ENCODE measurements at places on chromosomes 2 and 18.

DNA sequence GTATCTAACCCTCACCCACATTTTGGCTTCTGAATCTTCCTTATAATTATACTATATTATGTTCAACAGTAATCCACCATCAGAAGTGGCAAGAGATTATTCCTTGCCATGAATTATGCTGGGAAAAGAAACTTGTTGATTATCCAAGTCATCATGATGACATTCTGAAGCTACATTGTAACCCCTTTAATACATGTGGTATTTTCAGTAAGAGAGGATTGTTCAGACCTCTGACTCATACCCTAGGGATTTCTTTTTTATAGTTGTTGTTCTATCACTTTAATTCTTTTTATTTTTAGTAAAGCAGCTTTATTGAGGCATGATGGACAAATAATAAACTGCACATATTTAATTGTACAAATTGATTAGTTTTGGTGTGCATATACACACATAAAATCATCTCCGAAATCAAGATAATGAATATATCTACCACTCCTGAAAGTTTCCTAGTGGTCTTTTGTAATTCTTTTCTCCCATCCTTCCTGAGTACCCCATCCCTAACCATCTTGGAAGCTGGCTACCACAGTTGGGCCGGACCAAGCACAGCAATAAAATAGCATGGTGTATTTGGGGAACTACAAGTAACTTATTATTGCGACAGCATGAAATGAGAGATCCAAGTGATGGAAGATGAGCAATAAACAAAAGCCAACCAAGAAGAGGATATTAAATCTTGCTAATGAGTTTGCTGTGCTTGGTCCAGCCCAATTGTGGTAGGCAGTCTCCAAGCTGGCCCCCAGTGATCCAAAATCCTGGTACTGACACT, 159.9 kb downstream of the BARD1 start:
- no peak for DNase-seq

DNA sequence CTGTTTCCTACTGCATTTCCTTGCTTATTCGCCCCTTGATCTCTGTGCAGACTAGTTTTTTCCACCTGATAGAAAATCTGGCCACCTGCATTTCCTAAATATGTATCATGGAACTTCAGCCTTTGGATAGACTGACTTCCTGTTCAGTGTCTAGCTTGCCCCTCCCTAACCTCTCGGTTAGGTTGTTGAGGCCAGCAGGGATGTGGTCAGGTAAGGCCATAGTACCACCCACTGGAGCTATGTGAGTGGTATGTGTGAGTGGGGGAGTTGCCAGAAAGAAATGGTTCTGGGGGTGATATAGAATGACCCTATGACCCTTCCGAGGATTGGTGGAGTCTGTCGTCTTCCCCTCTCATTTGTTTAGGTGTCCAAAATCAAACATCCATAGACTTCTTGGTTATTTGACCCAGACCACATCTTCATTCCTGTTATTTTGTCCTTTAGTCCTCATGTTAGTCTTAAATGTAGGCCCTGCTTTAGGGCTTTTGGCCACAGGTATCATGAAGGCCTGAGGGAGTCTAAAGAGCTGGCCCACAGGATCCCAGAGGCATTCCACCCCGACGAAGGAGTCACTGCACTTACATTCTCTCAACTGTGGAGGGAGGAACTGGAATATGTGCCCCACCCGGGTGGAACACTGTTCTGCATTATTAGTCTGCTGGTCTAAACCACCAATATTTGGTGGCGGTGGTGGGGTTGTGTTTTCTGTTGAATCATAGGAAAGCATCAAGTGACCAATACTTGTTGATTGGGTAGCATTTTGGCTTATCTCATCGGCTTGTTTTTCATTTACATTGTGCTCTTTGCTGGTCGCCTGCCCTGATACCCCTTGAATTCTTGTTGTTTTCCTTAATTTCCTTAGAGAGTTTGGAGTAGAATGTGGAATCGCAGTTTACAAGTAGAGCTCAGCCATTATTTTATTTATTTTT, 21.9 kb downstream of the CAB39 start:
- no peak for DNase-seq

- DNase-seq, result no peak
These were observed 58.9 kb upstream of the ZNF516 start for GRCh38 chr18:76553715-76554546.

DNA sequence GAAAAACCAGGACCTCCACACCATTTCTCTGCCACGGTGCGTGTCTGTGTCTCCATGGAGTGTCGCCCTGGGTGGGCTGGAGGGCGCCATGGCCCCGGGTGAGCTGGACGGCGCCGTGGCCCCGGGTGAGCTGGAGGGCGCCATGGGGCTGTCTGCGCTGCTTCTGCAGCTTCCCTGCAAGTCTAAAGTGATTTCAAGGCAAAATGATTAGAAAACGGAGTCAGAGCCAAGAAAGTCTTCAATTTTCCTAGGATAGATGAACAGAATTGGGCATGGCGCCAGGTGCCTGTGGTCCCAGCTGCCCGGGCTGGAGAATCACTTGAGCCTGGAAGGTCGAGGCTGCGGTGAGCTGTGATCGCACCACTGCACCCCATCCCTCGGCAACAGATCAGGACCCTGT, 27.7 kb upstream of the NFATC1 start:
- no peak for DNase-seq

GRCh38 chr18:48827291-48828193, 123.2 kb downstream of the SMAD7 start:
- DNase-seq, result no peak

DNA sequence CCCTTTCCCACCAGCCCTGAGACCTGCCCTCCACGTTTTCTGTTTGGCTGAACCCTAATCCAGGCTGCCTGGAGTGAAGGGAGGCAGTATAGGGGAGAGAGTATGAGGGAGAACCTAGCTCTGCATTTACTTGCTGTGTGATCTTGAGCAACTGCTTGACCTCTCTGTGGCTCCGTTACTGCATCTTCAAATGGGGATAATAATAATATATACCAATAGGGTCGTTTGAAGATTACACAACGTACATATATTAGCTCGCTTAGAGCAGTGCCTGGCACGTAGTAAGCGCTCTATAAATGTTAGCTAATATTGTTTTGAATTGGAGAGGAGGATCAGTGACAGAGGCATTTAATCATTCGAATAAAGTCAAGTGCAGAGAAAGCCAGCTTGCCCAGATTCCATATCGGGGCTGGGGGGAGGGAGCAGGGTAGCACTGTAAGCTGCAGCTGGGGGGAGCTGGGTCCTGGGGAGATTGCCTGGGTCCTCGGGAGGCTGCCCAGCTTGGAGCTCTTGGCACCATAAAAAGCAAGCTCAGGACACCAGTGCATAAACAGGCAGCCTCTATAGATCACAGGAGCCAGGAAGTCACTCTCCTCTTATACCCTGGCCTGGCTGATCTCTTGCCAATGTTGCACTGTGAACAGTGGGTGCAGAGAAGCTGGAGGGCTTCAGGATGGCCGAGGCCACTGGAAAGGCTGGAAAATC, 19.1 kb downstream of the KCNK3 start:
- DNase-seq, result no peak

DNA sequence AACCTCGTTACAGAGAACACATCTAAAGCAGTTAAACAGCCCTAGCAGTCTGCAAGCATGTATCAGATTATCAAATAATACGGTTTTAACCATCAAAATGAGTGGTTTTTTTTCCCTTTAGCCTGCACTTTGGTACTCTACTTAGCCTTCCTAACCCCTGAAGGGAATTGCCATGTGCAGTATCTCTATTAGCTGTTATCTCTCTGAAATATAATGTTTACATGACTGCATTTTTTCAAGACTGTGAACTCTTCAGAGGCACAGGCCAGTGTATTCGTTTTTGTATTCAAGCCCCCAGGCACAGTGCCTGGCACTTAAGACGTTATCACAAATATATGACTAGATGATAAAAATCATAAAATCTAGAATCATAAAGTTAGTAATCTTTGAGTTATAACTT, 509.5 kb downstream of the PARD3B start:
- no peak for DNase-seq
